ENCODE measurements at places on chromosomes 2 and 18.

DNA sequence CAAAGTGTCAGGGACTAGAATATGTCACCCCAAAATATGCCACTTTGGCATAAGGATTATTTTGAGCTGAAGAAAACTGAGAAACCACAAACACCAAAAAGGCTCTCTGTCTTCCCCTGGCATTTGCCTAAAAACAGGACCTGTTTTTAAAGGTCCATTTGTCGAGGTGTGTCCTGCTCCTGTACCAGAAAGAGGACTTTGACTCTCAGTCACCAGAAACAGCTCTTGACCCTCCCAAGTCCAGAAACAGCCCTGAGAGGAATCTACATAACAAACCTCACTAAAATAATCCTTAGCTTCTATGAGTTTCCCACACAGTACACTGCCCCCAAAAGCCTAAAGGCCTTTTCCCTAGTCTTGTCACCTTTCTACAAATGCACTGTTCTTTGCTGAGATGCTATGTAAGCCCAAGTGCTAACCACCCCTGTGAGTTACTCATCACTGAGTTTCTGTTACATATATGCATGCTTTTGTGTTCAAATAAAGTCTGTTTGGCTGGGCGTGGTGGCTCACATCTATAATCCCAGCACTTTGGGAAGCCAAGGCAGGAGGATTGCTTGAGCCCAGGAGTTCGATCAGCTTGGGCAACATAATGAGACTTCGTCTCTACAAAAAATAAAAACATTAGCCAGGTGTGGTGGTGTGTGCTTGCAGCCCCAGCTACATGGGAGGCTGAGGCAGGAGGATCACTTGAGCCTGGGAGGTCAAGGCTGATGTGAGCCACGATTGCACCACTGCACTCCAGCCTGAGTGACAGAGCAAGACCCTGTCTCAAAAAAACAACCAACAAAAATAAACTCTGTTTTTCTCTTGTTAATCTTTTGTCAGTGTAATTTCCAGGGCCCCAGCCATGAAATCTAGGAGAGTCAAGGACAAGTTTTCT is 55.2 kb downstream of the RPL31 start:
- no peak for DNase-seq

GRCh38 chr18:13107074-13107473 is 111.5 kb upstream of the LDLRAD4 start:
- peak; percentile 25 for DNase-seq

GRCh38 chr2:202574541-202574940 is 60.2 kb upstream of the FAM117B start:
- no peak for DNase-seq

- DNase-seq: no peak
These were observed 140.2 kb downstream of the XIRP2 start for GRCh38 chr2:167028503-167028902.

Data from ELR (cell line).